ENCODE measurements at places on chromosomes 3 and 15.

DNA sequence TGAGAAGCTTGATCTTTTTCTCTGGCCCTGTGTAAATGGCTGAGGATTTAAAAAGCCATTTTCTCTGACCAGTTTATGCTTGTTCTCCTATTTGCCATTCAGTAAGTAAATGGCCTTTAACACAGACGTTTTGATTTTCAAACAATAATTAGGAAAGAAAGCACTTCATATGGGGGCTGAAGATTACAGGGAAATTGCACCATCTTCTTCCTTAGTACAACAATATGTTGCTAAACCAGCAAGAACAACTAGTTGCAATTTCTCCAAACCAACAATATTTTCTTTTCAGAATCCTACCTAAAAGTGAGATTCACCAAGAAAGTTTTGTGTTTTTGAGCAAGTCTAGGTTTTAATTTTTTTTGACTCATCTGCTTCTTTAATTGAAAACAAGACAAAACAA is 80.5 kb upstream of the CCNL1 start:
- no peak for DNase-seq

- no peak for DNase-seq
Measured at GRCh38 chr15:70035719-70036077, 62.0 kb downstream of the TLE3 start.

DNA sequence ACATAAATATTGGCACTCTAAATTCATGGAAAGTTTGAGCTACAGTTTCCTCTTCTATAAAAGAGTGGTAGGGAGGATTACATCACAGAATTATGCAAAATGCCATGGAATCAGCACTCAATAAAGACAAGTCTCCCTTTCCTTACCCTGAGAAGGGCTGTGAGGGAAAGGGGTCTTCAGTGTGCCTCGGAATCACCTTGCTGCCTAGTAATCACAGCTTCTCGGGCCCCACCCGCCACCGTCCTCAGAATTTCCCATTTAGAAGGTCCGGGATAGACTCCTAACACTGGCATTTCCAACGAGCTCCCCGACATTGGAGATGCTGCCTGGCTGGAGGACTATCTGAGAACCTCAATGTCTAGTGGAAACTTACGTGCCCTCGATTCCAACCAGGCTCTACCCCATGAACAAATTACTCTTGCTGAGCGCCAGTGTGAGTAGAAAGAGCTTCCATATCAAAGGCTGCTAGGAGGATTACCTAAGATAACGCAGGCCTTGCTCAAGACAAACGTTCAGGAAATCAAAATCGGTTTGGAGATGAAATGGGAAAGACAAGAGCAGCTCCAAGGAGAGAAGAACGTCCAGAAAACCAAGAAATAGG is 92.1 kb upstream of the CHD2 start:
- DNase-seq, result peak; percentile 14

- no peak for DNase-seq
Measured at GRCh38 chr3:156150434-156151066, 30.2 kb downstream of the KCNAB1 start.

- DNase-seq, result no peak
Measured at GRCh38 chr15:78212546-78213424, 21.6 kb downstream of the ACSBG1 start.

- DNase-seq, result no peak
Measured at GRCh38 chr15:29132735-29133181, 136.9 kb downstream of the NSMCE3 start.

DNA sequence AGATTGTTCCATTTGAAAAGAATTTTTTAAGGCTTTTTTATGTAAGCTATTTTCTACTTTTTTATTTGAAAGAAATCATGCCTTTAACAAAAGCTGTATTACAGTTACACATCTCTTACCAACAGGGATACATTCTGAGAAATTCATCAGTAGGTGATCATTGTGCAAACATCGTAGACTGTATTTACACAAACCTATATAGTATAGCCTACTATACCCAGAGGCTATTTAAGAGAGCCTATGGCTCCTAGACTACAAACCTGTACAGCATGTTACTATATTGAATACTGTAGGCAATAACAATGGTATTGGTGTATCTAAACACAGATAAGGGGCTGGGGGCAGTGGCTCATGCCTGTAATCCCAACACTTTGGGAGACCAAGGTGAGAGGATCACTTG is 43.1 kb downstream of the PEAK1 start:
- no peak for DNase-seq

DNA sequence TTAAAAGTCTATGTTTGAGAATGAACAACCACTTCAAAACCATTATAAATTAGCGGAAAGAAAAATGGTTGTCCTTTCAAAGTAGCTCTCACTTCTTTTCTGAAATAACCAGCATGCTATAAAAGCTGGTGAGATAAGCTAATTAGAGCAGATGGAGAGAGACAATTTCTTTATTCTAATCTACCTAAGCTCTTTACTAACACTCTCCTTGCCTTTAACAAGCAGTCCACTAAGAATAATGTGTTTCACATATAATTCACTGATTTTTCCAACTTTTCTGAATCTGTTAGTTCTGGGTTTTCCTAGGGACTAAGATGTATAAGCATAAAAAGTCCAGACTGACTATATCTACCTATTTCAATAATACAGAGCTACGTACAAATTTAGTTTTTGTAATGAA is at the start of gene IMPG2:
Gene IMPG2 (minus strand): TSS at position 101 of the 400 bp plus-strand sequence. CDS start 203 bp downstream, outside the sequence.
- DNase-seq, result no peak

- DNase-seq, result no peak
Measured at GRCh38 chr3:173923204-173923603, 525.7 kb downstream of the NLGN1 start.

DNA sequence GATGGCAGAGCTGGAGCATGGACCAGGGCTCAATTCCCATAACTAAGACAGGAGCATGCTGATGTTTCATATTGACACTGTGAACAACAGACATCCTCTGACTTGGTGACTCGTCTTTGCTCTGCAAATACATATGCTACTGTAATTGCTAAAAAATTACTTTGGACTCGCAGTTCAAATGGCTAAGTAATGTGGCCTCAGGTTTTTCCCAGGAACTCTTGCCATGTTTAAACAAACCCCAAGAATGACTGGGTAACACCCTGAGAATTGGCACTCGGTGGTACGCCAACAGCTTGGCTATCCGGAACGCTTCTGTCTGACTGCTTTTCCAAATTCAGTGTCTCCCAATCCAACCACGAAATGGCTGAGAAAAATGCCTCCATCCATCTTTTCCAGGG is 456.7 kb upstream of the THBS1 start:
- no peak for DNase-seq

GRCh38 chr3:168981396-168981795 is 682.1 kb downstream of the MECOM start:
- no peak for DNase-seq

DNA sequence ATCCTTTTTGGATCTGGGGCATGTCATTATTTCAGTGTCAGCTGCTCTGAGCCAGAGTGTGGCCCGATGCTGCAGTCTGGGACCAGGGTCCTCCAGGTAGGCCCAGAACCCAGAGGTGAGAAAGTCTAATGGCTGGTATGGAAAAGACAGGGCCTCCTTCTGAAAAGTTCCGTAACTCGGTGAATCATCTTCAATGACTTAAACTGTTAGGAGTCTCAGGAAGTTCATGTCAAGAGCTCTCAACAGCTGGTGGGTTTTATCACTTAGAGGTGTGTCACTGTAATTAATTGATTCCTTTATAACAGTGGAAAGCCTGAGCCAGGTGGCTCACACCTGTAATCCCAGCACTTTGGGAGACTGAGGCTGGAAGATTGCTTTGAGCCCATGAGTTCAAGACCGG is 28.5 kb upstream of the PDE8A start:
- DNase-seq, result no peak

- peak; percentile 56 for DNase-seq
Measured at GRCh38 chr3:36843065-36844051, 79.0 kb upstream of the DCLK3 start.

- DNase-seq, result no peak
Measured at GRCh38 chr3:52834871-52835501, at the start of gene MUSTN1. MUSTN1 (minus strand) TSS chr3:52835019; CDS start chr3:52834948, 71 bp downstream.

DNA sequence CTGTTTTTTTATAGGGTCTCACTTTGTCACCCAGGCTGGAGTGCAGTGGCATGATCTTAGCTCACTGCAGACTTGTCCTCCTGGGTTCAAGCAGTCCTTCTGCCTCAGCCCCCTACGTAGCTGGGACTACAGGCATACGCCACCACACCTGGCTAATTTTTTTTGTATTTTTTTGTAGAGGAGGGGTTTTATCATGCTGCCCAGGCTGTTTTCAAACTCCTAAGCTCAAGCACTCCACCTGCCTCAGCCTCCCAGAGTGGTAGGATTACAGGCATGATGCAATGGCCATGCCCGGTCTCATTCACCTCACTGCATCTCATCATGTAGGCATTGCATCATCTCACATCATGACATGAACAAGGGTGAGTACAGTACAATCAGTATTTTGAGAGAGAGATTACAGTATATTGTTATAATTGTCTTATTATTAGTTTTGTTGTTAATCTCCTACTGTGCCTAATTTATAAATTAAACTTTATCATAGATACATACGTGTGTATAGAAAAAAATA is 74.3 kb upstream of the EOMES start:
- DNase-seq, result no peak

DNA sequence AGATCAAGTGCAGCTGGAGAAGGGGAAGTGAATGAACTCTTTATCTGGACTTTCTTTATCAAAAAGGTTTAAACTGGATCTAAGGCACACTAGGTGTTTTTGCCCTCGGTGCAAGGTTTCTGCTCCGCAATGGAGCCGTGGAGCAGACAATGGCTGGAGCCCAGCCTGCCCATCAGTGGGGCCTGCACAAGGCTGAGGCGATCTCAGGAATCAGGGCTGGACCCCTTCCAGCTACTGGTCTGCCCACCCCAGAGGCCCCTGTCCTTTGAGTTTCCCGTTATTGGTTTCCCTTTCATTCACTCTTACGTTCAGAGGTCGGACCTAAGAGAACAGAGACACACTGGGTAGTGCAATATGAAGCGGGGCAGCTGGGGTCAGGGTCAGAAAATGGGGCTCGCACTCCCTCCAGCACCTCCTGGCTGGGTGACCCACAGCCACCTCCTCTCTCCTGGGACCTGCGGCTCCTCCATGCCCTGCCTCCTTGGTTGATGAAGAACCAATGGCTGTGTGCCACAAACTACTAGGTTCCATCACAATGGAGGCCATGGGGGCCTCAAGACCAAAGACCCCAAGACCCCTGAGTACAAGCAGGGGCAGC is 164.6 kb downstream of the CHSY1 start:
- no peak for DNase-seq

DNA sequence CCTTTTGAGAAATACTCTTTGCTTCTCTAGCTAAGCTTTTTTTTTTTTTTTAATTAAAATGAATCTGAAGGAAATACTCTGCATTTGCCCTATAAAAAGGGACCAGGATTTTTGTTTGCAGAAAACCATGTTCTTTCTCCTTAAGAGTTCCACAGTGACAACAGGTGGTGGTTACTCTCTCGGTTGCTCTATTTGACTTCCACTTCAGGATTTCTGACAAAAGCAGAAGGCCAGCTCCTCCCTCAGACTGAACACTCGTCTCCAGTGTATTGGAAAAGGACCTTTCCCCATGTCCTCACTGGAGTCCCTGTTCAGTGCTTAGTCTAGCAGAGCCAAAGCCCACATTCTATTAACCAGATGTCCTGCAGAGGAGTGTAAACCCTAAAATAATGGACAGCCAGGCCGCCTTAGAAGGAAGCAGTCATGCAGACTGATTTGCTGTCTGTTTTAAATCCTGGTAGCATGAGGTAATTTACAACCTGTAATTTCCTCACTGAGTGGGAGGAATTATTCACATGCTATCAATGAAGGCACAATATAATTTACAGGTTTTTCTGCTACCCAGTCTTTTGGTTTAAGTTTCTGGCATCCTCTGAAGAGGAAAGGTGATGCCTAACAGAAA is 599.3 kb downstream of the PYDC2 start:
- DNase-seq, result no peak

GRCh38 chr15:84826369-84826823 is 9.2 kb downstream of the ALPK3 start:
- DNase-seq, result no peak

DNA sequence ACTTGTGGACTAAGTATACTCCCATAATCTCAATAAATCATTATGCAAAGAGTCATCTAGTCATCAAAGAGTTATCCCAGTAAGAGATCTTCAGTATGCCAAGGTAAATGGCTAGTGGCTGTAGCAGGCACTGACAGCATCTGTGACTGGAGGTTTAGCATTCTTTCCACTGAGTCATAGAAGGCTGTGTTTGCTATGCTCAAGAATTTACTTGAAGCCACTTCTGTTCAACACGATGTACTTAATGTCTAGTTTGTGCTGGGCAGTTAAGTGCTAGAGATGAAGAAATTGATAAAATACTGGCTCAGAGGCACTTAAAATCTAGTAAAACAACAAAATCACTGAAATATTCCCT is 13.0 kb downstream of the ZBED2 start:
- DNase-seq, result no peak

DNA sequence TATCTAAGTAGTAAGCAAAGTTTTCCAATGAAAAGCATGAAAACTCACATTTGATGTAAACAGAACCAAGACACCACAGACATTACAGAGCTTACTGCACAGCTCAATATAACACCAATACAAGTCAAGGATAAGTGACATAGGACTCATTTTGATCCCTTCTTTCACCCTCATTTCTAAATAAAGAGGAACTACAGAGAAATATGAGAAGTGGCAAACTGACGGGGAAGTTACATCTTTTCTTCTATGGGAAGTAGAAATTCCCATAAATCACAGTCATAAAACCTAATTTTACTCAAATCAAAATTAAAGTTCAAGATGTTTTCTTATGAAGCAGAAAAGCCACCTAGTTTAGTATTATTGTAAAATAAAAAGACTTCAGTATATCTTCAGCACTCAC is 3.8 kb downstream of the ATG3 start:
- DNase-seq, result no peak

GRCh38 chr3:99607151-99607550 is 31.2 kb upstream of the COL8A1 start:
- DNase-seq, result no peak

DNA sequence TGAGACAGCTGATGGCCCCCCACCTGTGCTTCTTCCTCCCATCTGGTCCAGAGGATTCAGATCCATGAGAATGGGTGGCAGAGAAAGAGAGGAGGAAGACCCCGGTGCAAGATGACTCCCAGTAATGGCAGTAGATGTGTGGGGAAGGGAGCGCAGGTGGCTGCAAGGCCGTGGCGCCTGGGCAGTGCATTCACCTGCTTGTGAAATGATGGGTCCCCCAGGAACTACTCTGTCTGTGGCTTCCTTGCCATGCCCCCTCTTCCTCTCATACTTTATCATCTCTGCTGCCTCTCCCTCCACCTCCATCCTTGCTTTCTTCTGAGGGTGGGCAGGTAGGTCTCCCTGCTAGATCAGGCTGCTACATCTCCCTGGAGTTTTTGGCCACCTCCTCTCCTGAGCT is 23.3 kb downstream of the ZNF710 start:
- DNase-seq, result no peak

DNA sequence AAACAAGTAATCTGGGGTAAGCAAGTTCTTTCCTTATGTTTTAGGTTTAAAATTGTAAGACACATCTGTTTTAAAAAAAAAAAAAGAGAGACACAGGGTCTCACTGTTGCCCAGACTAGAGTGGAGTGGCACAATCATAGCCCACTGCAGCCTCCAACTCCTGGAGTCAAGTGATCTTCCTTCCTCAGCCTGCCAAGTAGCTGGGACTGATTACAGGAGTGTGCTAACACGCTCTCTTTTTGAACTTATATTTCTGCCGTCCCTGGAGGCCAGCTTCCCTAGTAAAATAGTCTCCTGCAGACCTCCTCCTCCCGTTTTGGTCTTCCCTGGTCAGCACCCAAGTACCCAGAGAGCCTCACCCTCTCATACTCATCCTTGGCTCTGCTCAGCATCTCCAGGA is 35.5 kb downstream of the DCP1A start:
- no peak for DNase-seq

Data from activated naive CD8-positive, alpha-beta T cell treated with anti-CD3 and anti-CD28 coated beads for 36 hours (primary cell).